AG09319 (cell line): ENCODE measurements at places on chromosomes 4 and X.

DNA sequence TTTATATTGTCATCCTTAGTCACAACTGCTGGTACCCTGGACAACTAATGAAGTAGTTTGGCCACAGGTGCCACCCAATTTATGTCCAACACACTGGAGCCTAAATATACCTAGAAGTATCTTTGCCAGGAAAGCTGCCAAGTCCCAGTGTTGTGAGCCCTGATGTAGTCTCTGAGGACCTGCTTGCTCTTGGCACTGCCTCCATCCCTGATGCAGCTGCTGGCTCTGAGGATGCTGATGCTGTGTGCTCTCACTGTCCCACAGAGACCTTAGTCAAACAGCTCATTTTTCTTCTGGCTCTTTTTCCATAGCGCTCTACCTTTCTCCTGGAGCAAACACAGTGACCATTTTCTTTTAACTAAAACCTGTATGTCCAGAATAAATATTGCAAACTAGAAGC lies 1535.4 kb upstream of the ADGRL3 start:
- DNase-seq = no peak

DNA sequence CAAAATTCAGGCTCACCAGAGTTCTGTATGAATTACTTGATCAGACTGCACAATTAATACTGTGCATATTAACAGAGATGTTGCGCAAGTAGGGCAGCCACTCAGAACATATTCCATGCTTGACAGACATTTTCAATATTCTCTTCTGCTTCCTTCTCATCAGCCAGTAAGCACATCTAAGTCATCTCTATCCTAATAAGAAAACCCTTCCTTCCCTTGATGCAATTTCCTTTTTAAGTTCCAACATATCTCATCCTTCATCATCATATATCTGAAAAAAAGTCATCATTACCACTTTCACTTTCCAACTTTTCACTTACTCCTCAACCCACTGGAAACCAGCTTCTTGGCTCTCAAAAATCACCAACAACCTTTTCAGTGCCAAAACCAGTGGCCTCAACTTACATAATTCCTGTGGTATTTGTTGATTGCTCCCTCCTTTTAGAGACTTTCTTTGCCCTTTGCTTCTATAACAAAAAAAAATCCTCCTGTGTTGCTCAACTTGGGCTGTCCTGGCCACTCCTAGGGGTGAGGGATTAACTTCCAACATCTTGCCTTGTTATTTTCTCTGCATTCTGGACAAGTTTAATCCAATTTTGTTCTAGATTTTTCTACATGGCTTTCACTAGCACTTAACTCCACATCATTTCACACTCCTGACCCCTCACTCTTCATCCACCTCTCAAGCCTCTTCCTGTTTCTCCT lies 14.1 kb downstream of the MBNL3 start:
- no peak for DNase-seq

DNA sequence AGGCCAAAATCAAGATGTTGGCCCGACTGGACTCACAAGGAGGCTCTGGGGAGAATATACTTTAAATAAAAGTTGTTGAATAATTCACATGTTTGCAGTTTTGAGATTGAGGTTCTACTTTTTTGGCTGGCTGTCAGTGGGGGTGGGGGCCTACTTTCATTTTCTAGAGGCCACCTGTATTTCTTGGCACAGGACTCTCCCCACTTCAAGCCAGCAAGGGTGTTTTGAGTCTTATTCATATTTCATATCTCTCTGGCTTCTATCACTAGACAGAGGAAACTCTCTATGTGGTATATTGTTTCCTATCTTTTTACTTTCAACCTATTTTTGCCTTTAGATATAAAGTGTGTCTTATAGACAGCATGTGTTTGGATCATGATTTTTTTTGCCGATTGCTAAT lies 266.4 kb downstream of the PRR32 start:
- no peak for DNase-seq

DNA sequence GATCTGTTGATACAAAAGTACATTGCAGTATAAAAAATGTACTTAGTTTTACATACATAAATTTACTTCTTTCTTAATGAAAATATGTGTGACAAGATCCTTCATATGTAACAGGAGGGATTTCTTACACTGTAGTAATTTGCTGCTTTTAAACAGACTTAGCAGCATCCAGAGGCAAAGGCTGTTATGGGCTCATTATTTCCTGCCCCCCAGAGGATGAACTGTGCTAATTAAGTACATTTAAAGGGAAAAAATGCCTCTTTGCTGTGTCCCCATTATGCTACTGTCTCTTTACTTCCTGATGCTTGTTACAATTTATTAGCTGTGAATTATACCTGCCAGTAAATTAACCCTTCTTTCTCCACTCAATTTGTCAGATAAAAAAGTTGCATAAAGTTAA lies 47.1 kb downstream of the NDST3 start:
- no peak for DNase-seq

DNA sequence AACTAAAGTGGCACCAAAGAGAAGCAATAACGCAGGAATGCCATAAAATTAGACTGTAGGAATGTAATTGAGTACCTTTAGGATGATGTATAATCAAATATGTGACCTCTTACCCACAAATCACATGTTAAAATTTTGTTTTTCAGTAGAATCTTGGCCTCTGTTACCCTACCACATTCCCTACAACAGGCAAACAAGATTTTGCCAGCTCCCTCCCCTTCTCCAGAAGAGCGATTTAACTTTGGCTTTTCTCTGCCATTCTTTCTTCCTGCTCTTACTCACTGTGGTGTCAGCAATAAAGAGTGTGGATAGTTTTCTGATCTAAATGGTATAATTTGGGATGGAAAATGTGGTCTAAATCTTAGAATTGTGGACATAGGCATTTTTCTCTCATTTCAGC lies 57.2 kb downstream of the TRIM2 start:
- no peak for DNase-seq

DNA sequence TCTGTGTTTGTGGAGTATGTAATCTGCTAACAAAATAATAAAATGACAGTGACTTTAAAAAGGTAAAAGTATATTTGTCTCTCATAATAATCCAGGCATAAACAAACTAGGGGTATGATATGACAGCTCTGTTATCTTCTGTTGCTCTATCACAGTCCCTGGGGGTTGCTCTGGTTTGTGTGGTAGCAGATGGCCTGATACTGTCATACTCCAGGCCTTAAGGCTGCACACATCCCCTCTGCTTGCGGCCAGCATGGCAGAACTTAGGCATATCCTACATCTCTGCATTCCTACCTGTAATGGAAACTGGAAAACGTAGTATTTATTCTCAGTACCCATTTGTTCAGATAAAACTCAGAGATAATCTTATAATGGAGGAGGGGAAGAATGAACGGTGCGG lies 117.9 kb upstream of the HAND2 start:
- no peak for DNase-seq

- DNase-seq = no peak
Measured at GRCh38 chr4:110231869-110232268, 33.5 kb upstream of the ELOVL6 start.

- DNase-seq = no peak
Measured at GRCh38 chr4:825063-825970, 612 bp downstream of the CPLX1 start.

GRCh38 chrX:11143931-11144678 lies 33.0 kb downstream of the HCCS start:
- DNase-seq = peak; percentile 48

- DNase-seq = no peak
Measured at GRCh38 chr4:19429684-19430083, 822.0 kb upstream of the SLIT2 start.

DNA sequence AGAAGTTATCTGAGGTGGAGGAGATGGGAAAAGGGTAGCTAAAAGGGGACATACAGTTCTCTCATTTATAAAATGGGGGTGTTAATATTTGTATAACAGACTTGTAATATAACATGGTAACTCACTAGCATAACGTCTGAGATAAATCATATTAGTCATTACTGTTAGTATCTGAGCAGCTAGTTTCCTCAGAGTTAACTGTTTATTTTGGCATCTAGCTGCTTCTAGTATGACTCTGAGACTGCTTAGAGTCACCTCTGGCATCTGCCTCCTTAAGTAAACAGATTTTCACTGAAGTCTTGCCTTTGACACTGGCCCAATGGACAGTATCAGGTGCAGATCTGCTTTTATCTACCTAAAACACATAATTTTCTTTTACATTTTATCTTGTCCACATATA lies 58.1 kb downstream of the SLC30A9 start:
- no peak for DNase-seq

GRCh38 chr4:127586922-127587571 lies 45.7 kb upstream of the INTU start:
- DNase-seq = peak; percentile 3

DNA sequence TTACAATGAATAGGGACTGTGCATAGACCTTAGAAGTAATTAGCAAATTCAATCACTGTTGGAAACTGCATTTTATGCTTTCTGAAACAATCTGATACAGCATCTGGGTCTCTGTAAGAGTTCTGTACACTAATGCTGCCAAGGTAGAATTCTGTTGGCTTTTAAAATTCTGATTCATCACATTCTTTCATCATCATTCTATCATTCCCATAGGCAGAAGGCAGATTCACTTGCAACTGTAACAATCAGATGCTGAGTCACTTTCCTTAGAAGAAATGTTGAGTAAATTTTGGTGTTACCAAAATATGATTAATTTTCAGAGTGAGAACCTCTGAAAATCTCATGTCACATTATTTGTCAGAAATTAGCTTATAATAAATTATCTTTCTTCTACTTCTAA lies 267.2 kb downstream of the MAPK10 start:
- DNase-seq = peak; percentile 25

- no peak for DNase-seq
Measured at GRCh38 chr4:76709772-76710090, 188.2 kb downstream of the SOWAHB start.

DNA sequence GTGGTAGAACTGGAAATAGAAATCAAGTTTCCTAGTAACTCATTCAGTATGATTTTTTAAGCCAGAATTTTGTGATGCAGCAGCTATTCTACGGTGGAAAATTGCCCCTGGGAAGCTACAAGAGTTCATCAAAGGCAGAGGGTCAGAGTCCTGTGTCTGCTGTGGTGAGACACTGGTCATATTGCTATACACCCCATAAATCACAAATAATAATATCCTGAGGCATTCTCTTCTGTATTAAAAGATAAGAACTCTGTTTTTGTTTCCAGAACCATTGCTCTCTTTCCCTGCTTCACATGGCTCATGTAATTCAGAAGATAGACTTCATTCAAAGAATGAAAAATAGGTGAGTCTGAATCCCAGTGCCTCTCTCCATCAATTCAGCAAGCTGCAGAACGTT lies 188.8 kb upstream of the NOCT start:
- DNase-seq = no peak

DNA sequence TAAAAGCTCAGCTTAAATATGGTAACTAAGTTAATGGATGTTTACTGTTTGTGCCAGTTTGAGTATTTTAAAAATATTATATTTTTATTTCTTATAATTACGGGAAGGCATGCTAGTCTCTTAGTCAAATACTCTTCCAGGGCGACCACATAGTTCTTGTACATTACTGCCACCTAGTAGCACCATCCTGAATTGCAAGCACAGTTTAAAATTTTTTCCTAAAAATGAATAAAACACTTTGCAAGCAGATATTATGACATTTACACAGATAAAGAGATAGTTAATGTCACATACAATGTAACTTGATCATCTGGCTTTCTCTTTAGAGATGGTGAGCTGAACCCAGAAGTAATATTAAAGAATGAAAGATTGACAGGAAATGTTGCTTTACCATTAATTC lies 11.5 kb downstream of the NDP start:
- no peak for DNase-seq
